ENCODE measurements at places on chromosomes 1 and 21.
A peak's percentile ranks its signal among the peaks of the same experiment; 100 is the strongest.

- no peak for DNase-seq
Observed at GRCh38 chr1:197284325-197284724, 16.3 kb downstream of the CRB1 start.

DNA sequence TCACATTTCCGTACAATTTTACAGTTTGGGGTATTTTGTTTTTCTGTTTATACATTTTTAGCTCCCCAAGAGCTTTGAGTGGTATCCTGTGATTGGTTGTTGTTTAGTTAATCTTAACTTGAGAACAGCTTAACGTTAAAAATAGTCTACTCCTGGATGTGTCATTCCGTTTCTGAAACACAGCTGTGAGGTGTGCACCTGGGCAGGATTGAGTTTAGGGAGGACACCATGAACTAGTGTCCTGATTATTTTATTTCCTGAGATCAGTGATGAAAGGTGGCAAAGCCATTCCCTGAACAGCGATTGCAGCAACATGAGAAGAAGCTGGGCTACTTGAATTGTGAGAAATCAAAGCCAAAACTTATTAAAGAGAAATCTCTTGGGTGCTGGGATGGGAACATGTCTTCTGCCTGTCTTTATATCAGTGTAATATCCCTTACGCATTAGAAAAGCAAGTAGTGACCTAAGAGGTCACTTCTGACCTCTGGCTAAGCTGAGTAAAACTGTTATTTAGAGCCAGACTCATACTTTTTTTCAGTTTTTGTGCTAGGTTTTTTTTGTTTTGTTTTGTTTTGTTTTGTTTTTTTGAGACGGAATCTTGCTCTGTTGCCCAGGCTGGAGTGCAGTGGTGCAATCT, 43.4 kb downstream of the ZBTB40 start:
- no peak for DNase-seq

DNA sequence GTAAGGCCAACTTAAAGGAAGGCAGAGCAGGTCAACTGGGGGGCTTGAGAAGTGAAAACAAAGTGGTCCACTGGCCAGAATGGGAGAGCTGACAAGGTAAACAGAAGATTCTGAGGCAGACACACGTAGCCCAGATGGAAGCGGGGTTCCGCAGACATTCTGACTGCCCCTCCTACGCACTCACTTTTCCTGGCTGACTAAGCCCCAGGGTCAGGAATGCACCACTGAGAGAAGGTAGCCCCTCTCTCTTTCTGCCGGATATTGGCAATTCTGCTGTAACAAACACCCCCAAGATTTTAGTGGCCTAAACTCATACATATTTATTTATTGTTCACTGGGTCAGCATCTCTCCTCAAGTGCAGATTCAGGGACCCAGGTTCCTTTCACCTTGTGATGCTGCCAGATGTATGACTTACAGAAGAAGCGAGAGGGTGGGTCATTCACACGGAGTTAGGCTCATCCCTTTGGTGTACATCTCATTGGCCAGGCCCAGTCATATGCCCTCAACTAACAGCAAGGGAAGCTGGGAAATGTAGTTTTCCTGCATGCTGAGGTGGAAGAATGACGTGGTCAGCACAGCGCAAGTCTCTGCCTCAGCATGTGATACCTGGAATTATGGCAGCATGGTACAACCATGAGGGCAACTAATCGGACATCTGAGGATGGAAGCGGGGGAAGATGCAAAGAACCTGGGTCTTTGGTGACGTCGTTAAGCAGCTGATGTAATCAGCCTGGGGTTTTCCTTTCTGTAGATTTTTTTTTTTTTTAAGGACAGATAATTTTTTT, 43.4 kb upstream of the MRPS6 start:
- no peak for DNase-seq

- DNase-seq = no peak
Observed at GRCh38 chr1:22053861-22054770, 1.6 kb downstream of the CDC42 start.

GRCh38 chr1:58783993-58784757, at the start of gene JUN:
Gene JUN, minus strand, starts transcription at chr1:58784047. Its CDS starts 977 bp downstream, at chr1:58783070.
- DNase-seq = peak; percentile 99
